ENCODE measurements at places on chromosomes 1 and 21.

DNA sequence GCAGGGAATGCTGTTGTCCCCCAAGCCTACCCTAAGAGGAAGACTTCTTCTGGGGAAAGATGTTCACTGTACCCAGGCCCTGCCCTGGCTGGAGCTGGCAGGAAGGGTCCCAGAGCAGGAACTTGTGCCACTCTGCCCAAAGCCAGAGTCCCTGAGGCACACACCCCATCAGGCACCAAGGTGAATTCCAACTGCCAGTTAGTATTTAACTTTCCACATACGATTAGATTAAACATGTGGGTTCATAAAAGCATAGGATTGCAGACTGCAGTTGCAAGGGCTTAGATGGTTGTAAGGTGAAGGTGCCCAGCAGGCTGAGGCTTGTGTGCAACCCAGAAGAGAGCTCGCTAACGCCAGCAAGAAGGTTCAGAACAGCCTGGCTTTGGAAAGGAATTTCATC, at the start of gene KCNE2:
KCNE2 (plus strand) TSS at position 274 of the 400 bp plus-strand sequence. CDS start 6,473 bp downstream, outside the sequence.
- DNase-seq: no peak

DNA sequence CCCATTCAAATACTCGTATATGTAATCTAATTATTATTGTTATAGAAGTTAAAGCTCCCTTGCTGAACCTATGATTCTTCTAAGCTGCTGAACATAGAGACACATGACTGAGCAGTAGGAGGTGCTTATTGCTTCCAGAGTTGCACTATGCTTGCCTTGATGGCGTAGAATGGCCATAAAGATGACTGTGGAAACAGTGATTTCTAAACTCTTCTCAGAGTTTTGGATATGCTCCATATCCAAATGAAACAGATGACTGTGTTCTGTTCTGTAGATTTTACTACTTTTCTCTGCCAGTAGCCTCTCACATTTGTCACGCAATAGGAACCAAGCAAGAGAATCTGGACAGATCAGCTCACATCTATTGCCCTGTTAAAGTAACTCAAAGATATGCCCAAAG, 88.1 kb upstream of the CACYBP start:
- no peak for DNase-seq

- DNase-seq: no peak
Measured at GRCh38 chr1:191839891-191840290, 318.4 kb upstream of the RGS18 start.

GRCh38 chr21:45875416-45875760, 106.2 kb upstream of the COL6A1 start:
- no peak for DNase-seq

All from CD4-positive, alpha-beta T cell (primary cell).